ENCODE measurements at places on chromosomes 7 and 10.

DNA sequence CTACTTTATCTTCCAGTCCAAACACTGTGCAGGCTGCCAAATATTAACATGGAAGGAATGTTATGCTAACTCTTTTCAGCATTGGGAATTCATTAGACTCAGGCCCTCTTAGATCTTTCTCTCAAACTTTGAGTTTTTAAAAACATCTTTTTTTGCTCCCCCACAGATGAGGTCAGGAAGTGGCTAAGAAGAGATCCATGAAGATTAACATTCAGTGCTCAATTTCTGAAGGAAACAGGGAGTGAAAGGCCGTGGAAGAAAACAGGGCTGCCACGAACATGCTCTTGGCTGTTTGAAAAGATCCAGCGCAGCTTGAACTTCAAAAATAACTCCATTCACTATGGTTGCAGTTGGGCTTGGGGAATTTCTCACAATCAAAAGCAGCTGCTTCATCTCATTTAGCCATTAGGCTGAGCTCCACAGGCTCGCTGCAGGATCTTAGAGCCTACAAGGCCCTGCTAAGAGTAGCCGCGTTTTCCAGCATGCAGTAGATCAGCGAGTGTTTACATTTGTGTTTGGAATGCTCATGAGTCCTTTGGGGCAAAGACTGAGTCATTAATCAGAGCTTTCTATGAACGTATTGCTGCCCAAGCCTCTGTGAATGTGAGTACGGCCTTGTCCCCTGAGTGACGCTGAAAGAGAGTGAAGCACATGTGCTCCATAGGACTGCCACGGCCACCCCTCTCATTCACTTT is 41.2 kb upstream of the TNS3 start:
- no peak for DNase-seq

DNA sequence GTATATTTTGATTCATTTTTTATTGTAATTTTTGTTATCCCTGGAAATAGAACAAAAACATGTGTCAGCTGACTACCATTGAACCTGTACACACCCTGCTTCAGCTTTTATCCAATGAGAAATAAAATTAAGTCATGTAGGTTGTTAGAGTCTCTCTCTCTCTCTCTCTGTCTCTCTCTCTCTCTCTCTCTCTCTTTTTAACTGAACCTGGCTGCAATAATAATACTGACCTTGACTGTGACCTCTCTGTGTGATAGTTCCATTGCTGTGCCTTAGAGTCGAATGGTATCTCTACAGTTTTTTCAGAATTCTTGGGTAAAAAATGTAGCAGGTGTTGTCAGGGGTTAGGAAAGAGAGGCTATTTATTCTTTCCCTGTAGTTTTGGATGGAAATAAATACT is 637.8 kb downstream of the CNTNAP2 start:
- DNase-seq = no peak

GRCh38 chr10:103784723-103785418 is 70.5 kb downstream of the SH3PXD2A start:
- DNase-seq = no peak

GRCh38 chr10:28668363-28669226 is 8.7 kb upstream of the BAMBI start:
- DNase-seq = no peak

DNA sequence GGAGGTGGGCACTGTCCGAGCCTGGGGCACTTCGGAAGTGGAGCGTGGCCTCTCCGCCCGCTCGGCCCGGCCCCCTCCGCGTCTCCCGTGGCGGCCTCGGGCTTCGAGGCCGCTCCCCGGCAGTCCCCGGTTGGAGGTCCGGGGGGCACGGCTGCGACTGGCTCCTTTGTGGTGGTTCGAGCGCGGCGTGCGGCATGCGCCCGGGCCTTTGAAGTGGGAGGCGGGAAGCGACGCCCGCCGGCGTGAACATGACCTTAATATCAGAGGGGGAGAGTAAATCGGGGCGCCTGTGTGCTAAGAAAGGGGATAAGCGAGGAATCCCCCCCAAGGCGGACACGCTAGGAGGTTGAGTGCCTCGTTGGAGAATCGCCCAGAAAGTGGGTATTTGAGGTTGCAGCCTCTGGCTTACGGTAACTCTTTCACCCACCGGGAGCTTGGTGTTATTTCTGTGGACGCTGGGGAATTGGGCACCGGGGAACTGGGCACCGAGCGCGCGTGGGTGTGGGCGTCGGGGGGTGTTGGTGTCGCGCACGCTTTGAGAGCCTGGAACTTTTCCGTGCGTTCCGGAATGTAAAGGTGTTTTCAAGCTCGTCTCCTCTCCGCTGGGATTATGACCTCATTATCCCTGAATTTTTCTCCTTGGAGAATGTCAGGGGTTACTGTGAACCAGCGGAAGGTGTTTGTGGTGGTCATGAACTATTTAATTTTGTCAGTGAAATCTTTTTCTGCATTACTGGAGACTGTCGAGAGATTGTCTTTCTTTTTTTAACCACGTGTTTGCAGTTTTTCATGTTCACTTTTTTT is 660 bp downstream of the SUV39H2 start:
- no peak for DNase-seq

GRCh38 chr7:108120196-108120595 is 10.0 kb downstream of the LAMB4 start:
- DNase-seq = no peak

- no peak for DNase-seq
Observed at GRCh38 chr10:91123261-91123660, 97.2 kb upstream of the PCGF5 start.
